ENCODE measurements at places on chromosomes 1 and 21. TPM values are rescaled to one million over a fixed set of nuclear protein-coding genes. Genes with fewer than 3 reads are reported as not detected.

DNA sequence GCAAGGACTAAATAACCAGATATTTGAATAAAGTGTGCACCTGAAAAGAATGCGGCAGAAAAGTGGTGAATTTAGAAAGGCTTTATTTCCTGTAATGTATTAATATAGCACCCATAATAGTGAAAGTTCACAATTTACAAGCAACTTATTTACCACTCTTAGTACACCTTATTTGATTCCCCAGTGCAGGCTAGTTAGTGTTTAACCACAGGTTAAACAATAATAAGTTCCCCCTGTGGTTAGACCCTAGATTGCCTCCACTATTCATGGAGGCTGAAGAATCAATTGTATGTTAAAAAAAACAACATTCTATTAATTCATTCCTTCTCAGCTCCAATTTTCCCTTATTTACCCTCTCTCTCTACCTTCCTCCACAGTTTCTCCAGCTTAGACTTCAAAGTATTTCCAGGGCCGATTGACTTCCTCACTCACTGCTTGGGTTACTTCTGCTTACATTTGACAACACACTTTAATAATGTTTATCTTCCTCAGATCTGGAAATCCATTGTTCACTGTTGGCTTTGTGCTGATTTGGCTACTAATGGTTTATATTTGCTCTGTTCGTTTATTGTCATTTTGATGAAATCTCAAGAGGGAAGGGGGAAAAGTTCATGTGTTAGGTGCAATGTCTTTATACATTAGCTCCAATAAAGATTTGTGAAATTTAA is 796.3 kb downstream of the BRINP3 start:
- H3K36me3 ChIP-seq = no peaks in the 10 kb centered on the region
- no peak overlapping the region for H3K4me3 ChIP-seq
- no peak for DNase-seq
- no peaks in the 10 kb centered on the region for H3K4me1 ChIP-seq
- no peaks in the 10 kb centered on the region for H3K27me3 ChIP-seq
- no peak overlapping the region for H3K27ac ChIP-seq

DNA sequence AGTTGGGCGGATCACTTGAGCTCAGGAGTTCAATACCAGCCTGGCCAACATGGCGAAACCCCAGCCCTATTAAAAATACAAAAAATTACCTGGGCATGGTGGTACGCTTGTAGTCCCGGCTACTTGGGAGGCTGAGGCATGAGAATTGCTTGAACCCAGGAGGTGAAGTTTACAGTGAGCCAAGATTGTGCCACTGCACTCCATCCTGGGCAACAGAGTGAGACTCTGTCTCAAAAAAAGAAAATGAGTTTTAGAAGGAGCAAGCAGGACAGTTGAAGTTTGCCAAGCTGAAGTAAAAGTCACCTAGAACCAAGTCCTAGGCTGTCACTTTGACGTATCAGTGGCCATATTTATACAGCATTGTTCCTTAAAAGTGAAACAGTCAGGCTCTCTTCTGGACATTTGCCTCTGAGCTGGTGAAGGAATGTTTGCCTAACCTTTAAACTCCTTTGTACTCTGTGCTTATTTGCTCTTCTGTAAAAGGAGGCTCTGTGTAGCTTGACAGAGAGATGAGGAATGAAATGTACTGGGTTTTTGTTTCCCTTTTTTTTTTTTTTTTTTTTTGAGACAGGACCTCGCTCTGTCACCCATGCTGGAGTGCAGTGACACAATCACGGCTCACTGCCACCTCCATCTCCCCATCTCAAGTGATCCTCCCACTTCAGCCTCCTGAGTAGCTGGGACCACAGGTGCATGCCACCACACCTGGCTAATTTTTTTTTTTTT is 2.8 kb downstream of the RAB4A start:
- H3K27me3 ChIP-seq = no peaks in the 10 kb centered on the region
- H3K4me3 ChIP-seq = no peak overlapping the region
- peaks cover 19% of the 10 kb centered on the region for H3K4me1 ChIP-seq
- no peak for DNase-seq
- H3K27ac ChIP-seq = peak overlapping the region; percentile 89

DNA sequence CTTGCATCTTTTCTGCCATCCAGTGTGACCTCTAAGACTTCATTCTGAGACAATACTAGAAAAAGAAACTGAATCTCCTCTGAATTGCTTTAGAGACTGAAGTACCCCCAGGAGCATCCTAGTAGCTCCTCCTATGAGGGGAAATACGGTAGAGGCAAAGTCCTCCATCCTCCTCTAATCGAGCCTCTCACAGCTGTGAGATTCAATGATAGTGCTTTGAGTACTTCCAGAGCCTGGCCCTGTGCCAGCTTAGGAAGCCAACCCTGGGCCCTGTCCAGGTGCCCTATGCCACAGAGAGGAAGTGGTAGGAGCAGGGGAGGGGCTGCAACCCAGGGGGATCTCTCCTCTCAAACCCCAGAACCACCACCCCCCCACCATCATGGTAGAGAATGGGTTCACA is 10.7 kb downstream of the RORC start:
- peak overlapping the region; percentile 31 for H3K27ac ChIP-seq
- DNase-seq = no peak
- no peak overlapping the region for H3K4me3 ChIP-seq
- peaks cover 9% of the 10 kb centered on the region for H3K4me1 ChIP-seq
- H3K27me3 ChIP-seq = no peaks in the 10 kb centered on the region

- H3K4me1 ChIP-seq = peaks cover 16% of the 10 kb centered on the region
- no peaks in the 10 kb centered on the region for H3K27me3 ChIP-seq
- no peak overlapping the region for H3K4me3 ChIP-seq
- no peak for DNase-seq
These were observed 178.9 kb downstream of the DHRS3 start for GRCh38 chr1:12439073-12439472.

- no peaks in the 10 kb centered on the region for H3K4me1 ChIP-seq
- no peaks in the 10 kb centered on the region for H3K27me3 ChIP-seq
- no peaks in the 10 kb centered on the region for H3K36me3 ChIP-seq
These were observed 60.4 kb downstream of the OBSCN start for GRCh38 chr1:228267962-228268880.

DNA sequence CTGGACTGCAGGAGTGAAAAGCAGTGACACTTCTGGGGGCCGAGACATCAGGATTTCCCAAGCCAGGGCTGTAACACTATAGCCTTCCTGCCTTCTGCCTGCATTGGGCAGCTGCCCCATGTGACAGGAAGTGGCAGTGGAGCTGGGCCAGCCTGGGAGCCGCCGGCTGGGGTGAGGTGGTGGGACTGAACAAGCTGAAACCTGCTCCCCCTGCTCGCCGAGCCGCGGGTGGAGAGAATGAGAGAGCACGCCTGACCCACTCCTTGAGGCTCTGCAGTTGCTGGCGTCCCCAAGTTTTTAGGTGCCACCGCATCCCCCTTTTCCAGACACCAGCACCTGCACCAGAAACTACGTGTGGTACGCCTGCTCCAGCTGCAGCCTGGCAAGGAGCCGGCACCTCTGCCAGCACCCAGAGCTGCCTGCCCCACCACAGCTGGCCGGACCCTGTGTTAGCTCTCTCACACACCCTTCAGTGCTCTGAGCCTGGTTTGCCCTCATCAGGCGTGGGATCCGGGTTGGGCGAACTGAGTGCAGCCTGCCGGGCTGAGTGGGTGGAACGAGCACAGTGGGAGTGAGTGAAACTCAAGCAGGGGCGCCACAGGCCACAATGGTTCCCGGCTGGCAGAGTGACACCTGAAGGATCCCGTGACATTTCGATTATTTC is 119.4 kb downstream of the AKT3 start:
- no peak for DNase-seq
- no peak overlapping the region for H3K27ac ChIP-seq
- H3K27me3 ChIP-seq = no peaks in the 10 kb centered on the region
- no peaks in the 10 kb centered on the region for H3K36me3 ChIP-seq

DNA sequence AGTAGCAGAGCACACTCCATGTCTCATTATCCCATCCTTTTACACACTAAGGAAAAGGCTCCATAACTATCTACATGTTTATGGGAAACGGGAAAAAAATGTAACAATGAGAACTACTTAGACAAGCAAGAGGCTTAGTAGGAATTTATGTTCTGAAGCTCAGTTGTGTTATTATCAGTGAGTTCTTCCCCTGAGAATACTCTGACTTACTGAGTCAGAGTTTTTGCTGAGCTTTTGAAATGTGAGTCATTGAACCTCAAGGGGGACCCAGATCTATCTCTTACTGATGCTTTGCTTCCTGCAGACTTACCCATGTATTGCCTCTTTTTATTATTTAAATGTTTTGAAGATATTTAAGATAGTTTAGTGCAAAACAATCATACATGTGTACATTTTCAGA is 20.1 kb downstream of the CFHR5 start:
- no peaks in the 10 kb centered on the region for H3K27me3 ChIP-seq
- no peak overlapping the region for H3K27ac ChIP-seq
- no peak for DNase-seq

- H3K27ac ChIP-seq = no peak overlapping the region
- no peak for DNase-seq
- H3K4me3 ChIP-seq = peak overlapping the region; percentile 39
- peaks cover 25% of the 10 kb centered on the region for H3K27me3 ChIP-seq
These were observed 13.1 kb downstream of the RNF220 start for GRCh38 chr1:44418022-44418673.

DNA sequence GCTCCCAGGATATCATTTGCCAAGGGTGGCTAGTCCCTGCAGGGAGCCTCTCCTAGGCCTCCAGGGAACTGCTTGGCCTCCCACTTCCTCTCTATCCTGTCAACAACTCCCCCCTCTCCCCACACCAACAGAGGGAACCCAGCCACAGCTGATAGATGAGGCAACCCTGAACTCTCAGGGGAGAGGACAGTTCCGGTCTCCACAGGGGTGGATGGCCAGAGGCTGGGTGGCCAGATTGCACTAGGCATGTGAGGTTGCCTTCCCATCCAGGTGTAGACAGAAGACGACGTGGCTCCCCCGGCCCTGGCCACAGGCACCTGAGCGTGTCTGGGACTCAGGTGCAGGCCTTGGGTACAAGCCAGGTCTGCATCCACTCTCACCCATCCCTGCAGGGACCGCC is 53.3 kb downstream of the TOR1AIP2 start:
- no peaks in the 10 kb centered on the region for H3K27me3 ChIP-seq
- no peaks in the 10 kb centered on the region for H3K36me3 ChIP-seq
- H3K4me3 ChIP-seq = no peak overlapping the region
- H3K27ac ChIP-seq = no peak overlapping the region
- no peaks in the 10 kb centered on the region for H3K4me1 ChIP-seq

DNA sequence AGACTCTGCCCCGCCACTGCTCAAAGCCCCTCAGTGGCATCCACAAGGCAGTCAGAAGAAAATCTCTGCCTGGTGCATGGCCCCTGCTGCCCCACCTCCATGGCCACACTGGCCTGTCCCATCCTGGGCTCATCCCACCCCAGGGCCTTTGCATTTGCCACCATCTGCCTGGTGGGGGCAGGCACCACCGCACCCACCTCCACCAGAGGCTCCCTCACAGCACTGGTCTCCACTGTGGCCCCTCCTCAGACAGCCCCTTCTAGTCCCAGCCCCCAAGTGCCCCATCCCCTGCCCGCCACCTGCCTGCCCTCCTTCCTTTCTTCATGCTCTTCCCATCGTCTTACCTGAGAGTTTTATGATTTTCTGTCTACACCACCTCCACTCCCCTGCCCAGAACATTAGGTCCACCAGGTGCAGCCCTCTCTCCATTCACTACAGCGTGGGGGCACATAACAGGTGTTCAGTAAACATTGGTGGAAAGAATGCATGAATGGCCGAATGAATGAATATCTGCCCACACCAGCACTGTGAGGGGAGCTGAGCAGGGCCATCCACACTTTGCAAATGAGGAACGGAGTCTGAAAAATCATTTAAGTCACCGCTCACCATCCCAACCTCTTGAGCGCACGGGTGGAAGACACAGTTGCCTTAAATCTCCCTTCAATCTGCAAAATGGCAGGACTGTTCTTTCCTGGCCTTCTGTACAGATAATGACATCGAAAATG is 2.1 kb downstream of the PRDM15 start:
- no peak overlapping the region for H3K27ac ChIP-seq
- no peaks in the 10 kb centered on the region for H3K27me3 ChIP-seq
- no peaks in the 10 kb centered on the region for H3K36me3 ChIP-seq
- no peak overlapping the region for H3K4me3 ChIP-seq
- DNase-seq = no peak

DNA sequence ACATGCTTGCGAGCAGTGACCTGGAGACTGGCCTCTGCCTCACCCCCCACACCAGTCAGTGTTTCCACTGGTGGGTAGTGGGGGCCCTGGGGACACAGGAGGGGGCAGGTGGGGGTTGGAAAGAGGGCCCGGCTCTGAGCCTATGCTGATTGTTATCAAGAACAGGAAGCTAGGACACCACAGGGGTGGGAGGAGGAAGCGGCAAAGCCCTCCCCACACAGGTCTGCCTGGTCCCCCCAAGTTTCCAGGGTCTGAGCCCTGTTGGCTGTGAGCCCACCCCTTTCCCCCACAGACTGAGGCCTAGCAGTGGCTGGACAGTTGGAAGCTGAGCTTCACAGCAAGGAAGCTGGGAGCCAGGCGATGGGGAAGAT is 1.6 kb upstream of the PTPN7 start:
- no peaks in the 10 kb centered on the region for H3K27me3 ChIP-seq
- H3K4me1 ChIP-seq = no peaks in the 10 kb centered on the region
- no peak overlapping the region for H3K27ac ChIP-seq
- H3K36me3 ChIP-seq = no peaks in the 10 kb centered on the region
- no peak for DNase-seq
- H3K4me3 ChIP-seq = no peak overlapping the region

- H3K4me3 ChIP-seq = no peak overlapping the region
- H3K4me1 ChIP-seq = peaks cover 42% of the 10 kb centered on the region
- H3K27me3 ChIP-seq = no peaks in the 10 kb centered on the region
- DNase-seq = peak; percentile 69
- H3K27ac ChIP-seq = peak overlapping the region; percentile 32
These were observed 48.8 kb downstream of the ZBTB40 start for GRCh38 chr1:22500471-22500870.

DNA sequence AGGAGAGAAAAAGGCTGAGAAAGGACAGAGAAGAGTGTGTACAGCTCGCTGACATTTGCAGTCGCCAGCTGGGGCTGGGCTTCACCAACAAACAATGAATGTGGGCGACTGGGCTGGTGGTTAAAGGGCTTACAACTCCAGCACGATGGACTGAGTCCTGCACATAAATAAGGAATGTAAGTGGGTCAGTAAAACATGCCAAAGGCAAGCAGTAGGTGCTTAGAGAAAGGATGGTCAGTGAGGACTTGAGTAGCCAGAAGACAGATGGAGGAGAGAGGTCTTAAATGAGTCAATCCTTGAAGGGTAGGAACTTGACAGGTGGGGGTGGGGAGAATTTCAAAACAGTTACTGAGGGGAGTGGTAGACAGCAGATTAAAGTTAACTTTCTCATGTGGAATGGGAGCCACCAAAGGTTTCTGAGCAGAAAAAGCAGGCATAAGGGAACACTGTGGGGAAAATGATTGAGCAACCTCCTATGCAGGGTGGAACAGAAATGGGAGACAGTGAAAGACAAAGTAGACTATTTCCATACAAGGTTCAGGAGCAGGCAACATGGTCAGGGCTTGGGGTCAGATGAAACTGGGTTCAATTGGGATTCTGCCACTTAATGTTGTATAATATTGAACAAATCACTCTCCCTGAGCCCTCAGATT is 37.4 kb downstream of the GADD45A start:
- H3K27me3 ChIP-seq = no peaks in the 10 kb centered on the region
- DNase-seq = no peak
- H3K27ac ChIP-seq = no peak overlapping the region
- H3K36me3 ChIP-seq = no peaks in the 10 kb centered on the region
- H3K4me3 ChIP-seq = no peak overlapping the region

- H3K36me3 ChIP-seq = no peaks in the 10 kb centered on the region
- peak; percentile 89 for DNase-seq
- no peaks in the 10 kb centered on the region for H3K27me3 ChIP-seq
- peak overlapping the region; percentile 90 for H3K27ac ChIP-seq
- H3K4me1 ChIP-seq = peaks cover 25% of the 10 kb centered on the region
- peak overlapping the region; percentile 38 for H3K4me3 ChIP-seq
These were observed 995 bp downstream of the ID3 start for GRCh38 chr1:23558140-23558871.

The NHLH1 gene
- not detected for total RNA-seq

The TCHH gene
- 0.05 TPM for total RNA-seq

The POU2F1 gene
- 5.9 TPM for total RNA-seq

The LRRC47 gene
- 21.1 TPM for total RNA-seq

The NPHS2 gene
- not detected for total RNA-seq

Measured in pancreas (tissue), 10 donors.